ENCODE measurements at places on chromosomes 12 and 14.
A peak's percentile ranks its signal among the peaks of the same experiment; 100 is the strongest.

DNA sequence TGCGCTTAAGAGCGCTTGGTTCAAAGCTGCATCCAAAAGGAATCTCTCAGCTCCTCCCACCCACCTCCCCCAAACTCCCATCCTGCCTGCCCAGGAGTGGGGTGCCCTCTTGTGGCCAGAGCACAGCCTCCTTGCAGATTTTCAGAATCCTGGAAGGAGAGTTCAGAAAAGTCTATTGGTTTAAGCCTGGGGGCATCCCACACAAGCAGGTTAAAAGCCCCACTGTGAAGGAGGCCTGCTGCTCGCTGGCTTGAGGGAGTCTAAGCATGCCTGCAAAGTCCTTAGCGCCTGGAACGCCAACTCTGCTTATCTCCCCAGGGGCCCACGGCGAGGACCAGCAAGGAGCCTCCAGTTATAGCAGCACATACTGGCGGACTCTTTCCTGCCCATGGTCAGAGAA, 297.1 kb downstream of the KSR2 start:
- no peak for DNase-seq

GRCh38 chr12:5524116-5524768, 92.3 kb downstream of the NTF3 start:
- no peak for DNase-seq

- no peak for DNase-seq
These were observed 51.0 kb downstream of the WDHD1 start for GRCh38 chr14:54975856-54976255.

DNA sequence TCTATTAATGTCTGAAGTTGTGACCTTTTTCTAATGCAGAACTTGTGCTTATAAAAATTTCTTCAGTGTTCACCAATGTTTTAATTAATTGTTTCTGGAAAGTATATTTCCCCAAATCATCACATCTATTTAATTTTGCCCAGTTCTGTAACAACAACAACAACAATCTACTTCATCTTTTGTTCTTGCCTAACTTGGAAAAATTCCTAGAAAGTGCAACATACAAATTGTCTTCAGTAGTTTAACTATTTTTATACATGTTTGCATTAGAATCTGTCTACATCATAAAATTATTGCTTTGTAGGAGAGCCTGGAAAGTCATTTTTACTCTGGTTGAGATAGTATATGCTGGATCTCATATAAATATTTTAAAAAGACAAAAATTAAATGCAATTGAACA, 38.5 kb downstream of the CCER1 start:
- DNase-seq: no peak

GRCh38 chr12:47413806-47414205, 292.0 kb downstream of the RPAP3 start:
- no peak for DNase-seq

- no peak for DNase-seq
These were observed 7.2 kb upstream of the MYL2 start for GRCh38 chr12:110927546-110927945.

DNA sequence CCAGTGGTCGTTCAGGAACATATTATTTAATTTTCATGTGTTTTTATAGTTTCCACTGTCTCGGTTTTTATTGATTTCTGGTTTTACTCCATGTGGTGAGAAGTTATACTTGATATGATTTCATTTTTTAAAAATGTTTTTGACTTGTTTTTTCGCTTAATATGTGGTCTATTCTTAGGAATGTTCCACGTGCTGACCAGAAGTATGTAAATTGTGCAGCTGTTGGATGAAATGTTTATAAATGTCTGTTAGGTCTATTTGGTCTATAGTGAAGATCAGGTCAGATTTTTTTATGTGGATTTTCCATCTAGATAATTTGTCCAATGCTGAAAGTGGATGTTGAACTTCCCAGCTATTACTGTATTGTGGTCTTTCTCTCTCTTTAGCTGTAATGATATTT, 433.8 kb upstream of the MIS18BP1 start:
- no peak for DNase-seq

GRCh38 chr14:62179367-62180018, 417.3 kb downstream of the SNAPC1 start:
- peak; percentile 49 for DNase-seq

DNA sequence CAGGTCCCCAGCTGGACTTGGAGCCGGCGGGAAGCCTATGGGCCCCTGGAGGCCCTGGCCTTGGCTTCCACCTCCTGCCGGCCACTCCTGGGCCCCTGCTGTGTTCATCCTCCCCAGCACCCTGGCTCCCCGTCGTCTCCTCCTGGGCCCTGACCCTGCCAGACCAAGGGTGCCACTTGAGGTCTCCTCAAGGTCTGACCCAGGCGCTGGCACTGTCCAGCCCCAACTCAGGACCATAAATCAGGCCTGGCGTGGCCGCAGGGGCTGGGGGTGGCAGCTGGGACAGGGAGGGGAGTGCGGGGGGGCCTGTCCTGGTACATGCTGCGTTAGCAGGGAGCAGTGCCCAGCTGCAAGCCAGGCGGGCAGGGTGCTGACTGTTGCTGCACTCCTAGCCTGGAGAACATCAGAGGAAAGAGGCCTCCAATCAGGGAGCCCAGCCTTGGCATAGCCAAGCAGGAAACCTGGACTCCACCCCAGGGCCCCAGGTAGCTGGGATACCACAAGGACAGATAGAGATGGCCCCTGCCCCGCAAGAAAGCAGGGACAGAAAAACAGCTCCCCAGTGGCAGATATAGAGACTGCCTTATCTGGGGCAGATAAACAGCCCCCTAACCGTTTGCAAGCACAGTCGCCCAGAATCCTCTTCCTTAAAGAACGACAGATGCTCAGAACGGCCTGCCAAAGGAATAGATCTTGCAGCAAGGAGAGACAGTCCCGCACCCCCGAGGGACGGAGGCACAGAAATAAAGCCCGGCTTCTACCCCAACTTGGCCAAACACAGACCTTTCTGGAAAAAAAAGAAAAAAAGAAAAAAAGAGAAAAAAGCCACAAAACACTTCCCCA, 6.5 kb upstream of the ATG101 start:
- no peak for DNase-seq

DNA sequence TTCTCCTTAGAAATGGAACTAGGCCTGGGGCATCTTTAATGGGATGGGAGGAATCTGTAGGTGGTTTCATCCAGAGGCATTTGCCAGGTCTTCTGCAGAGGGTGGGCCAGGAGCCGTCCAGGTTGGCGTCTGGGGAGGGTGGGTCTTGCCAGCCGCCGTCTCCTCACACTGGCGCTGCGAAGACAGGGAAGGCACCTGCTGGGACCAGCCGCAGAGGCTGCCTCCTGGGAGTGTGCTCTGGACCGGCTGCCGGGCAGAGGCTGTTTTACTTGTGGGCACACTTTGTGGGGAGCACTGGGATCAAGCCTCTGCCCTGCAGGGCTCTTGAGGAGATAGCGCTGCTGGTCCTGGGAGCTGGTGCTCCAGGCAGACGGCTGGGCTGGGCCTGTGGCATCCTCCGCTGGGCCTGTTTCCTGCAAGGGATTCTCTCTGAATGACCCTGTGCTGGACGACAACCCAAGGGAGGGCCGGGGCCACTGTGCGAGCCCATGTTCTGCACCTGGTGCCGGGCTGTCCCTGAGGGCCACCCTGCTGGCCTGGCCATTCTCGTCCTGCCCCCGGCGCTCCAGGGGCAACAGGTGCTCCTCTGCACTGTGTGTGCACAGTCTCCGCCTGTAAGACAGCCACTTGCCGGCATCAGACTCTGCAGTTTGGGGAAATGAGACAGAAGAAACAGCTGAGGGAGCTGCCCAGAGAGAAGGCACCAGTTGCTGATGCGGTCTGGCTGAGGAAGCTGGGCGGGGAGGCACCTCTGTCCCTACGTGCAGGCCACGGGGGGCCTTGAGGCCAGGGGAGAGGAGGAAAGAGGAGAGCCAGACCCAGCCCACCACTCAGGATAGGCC, 10.0 kb upstream of the TEX22 start:
- DNase-seq: no peak
